ENCODE measurements at places on chromosomes 3 and 15.

GRCh38 chr3:171846597-171846996 is 3.4 kb downstream of the TMEM212 start:
- DNase-seq, result no peak

GRCh38 chr3:113255100-113255853 is 43.9 kb downstream of the BOC start:
- no peak for DNase-seq

DNA sequence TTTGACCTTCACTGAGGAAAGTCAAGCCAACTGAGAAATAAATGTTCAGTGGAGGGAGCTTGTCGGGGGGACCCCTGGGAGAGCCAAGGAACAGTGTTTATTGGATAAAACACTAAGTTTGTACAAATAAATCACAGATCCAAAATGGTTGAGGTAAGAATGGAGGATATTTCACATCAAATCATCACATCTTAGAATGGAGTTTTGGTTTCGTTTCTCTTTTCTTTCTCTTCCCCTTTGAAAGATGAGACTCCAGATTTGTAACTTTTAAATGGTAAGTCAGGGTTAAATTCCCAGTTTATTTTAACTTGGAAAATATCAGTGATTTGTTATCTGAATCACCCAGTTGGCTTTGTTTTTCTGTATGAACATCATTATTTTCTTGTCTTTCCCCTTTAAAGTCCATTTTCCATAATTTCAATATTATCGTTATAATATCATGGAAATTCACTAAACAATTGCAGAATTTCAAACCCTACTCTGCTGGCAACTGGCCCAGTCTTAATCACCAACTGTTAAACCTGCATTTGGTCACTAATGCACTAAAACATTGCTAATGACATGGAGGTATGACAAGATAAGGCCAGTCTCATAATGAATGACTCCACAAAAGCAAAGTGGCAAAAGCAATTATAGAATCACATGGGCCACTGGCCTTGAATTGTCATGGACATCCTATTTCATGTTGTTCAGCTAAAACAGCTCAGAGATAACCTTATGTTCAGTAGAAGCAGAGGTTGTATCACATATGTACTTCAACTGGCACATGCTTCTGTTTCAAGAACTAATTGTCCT is 295.1 kb downstream of the SHOX2 start:
- DNase-seq, result no peak

- DNase-seq, result no peak
Measured at GRCh38 chr3:166291186-166291955, 454.1 kb upstream of the BCHE start.

DNA sequence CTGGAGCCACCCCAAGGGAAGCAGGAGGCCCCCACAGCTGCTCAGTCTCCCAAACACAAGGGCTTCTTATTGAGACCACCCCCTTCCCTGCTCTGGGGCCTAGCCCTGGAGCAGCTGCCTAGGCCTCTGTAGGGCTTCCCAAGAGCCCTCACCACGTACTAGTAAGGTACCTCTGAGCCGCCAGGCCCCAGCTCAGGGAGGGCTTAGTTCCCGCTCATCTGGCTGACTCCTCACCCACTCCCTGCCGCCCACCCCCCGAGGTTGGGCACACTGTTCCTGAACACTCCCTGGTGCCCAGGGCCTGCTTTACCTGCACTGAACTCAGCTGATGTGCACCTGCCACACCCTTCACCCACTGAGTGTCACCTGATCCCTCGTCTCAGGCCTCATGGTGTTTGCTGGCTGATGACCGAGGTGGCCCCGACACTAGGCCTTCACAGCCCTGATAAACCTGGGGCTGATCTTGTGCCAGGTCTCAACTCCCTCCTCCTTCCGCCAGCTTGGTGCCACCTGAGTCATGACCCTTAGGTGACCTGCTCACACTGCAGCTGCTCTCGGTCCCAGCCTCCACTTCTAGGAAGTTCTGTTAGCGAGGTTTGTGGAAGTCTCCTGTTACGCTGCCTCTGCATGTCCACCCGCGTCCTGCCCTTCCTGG is 18.0 kb upstream of the SPTBN5 start:
- DNase-seq, result no peak

GRCh38 chr15:69400850-69401249 is 13.3 kb upstream of the KIF23 start:
- no peak for DNase-seq

DNA sequence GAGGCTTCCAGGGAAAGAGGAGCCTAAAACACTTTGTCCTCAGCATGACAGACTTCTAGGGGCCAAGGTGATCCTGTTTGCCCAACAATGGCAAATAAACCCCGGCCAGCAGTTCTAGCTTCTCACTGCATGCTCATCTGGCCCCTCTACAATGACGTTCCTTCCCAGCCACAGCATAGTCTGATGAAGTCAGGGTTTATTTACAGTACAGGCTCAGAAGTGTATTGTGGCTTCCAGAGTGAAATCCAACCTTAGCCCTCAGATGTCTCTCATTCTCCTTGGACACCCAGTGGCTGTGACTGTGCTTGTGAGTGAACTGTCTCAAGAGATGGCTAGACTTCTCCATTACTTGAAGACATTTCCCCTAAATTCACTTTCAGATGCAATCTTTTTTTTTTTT is 40.8 kb downstream of the BFSP2 start:
- no peak for DNase-seq

DNA sequence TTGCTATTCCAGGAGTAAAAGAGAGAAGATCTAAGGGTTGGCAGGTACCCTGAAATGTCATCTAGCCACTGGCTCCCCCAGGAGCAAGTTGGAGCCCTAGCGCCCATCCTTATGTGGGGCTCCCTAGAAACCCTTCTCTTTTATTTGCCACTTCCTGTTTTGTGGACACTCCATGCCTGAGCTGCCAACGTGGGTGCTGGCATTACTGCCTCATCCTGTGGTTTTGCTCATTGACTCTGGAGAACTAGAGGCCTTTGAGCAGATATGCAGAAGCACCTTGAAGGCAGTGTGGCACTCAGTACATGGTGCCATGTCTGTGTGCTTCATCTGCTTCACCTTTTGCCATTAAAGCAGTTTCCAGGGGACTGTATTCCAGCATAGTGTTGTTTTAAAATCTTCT is 8.1 kb downstream of the EDEM1 start:
- DNase-seq, result no peak

- DNase-seq, result no peak
Measured at GRCh38 chr15:101176625-101177024, 75.2 kb downstream of the CHSY1 start.

DNA sequence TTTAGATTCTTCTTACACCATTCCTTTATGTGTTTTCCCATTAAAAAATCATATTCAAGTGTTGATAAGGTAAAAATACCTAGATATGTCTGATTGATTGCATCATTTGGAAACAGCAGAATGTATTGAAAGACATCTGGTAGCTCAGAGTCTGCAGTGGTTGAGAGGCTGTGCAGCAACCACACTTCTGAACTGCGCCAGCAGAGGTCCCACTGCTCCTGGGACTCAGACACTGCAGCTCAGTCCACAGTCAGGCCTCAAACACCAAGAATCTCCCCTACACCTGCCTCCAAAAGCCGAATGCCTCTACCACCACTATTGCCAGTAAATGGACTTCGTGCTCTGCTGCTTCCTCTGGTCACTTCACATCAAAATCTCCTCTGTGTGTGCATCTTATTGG is 176.9 kb upstream of the LMCD1 start:
- peak; percentile 49 for DNase-seq
